ENCODE measurements at places on chromosomes 4 and X.

GRCh38 chr4:2295900-2296442 lies 34.1 kb upstream of the MXD4 start:
- peak; percentile 56 for DNase-seq

DNA sequence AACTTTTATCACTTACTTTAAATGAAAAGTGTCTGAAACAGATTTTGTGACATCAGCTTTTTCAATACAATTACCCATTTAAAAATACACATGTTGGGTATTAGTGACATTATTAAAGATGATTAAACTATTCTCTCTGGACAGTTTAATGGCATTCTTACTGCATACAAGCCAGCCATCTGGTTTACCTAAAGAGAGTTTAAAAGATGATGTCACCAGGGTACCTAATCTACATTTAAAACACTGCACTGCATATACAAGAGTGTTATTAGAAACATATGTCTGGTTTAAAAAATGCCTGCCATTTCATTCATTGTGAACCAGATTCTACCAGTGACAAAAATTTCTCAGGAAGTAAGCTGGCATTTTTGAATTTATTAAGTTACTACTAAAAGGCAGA lies 919.1 kb downstream of the ADGRL3 start:
- DNase-seq = no peak

DNA sequence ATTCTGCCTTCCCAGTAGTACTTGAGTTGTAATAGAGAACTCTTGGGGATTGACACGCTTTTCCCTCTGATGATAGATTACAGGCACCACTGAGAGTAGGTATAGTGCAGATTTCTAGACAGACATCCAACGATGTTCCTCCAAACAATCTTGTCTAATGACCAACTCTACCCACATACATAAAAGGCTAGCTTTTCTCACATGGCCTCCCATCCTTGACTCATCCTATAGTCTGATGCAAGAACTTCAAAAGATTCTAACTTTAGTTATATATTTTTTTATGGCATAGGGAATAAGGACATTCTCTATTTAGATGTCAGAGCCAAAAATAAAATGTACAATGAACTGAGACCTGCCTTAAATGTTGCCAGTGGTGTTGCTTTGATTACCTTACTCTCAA lies 60.9 kb downstream of the GLRA2 start:
- no peak for DNase-seq

DNA sequence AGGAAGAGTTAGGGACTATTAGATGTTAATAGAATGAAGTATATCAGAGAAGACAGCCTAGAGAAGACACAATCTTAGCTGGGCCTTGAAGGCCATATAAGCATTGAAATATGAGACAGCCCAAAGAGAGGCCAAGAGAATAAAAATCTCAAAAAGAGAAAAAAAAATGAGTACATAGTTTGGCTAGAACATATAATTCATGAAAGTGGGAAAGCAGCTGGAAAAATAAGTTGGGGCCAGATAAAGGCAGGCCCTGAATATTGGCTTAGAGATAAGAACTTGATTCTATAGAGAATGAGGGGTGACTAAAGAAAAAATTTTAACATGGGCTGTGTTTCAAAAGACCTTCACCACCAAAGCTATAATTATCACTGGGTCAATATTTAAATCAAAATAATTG lies 7.4 kb upstream of the UTP3 start:
- no peak for DNase-seq

All from upper lobe of right lung (tissue), 1 donor.